ENCODE measurements at places on chromosomes 7 and 10.
A peak's percentile ranks its signal among the peaks of the same experiment; 100 is the strongest.

DNA sequence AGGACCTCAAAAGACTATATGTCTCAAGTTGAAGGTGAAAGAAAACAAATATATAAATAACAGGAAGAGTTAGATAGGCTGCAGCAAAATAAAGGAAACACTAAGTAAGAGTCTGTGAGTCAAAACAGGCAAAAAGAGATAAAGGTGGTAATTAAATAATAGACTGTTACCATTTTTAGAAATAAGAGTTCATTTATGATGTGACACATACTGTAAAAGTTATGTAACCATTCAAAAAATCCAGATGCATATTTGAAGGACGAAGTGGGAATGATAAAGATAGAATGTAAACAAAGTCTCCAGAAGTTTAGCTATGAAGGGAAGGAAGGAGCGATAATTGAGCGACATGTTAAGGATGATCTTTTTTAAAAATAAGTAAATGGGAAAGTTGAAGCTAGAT, 50.5 kb downstream of the HECTD2 start:
- DNase-seq, result no peak

DNA sequence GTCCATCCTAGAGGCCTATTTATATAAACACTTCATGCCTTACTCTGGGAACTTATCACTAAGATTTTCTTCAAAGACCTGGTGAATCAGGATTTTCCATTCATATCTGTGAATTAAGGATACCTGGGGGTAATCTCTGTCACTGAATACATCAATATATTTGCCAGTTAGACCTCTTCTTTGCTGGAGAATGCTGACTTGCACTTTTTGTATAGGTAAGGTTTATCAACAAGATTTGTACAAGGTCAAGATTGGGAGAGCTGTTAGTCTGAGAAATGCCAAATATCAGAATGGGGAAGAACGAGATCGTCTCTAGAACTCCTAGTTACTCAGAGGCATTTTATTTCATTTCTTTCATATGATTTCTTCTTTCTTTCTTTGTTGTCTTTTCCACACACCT, 1060.0 kb downstream of the NRG3 start:
- DNase-seq, result no peak

GRCh38 chr7:130804220-130804619, 70.2 kb upstream of the KLF14 start:
- no peak for DNase-seq

DNA sequence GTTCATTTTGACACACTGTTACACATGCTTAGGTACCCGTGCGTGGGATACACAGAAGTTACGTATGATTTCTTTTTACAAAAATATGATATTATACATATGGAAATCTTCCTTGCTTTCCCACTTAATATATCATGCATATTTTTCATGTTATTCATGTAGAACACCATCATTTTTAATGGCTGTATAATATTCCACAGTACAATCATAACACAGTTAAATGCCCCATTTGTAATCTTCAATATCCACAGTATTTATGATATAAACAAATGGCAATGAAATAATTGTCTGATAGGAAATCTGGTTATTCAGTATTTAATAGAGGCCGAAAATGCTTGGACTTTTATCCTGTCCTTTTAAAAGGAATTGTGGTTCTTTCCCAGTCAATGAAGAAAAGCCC, 23.2 kb downstream of the VIPR2 start:
- no peak for DNase-seq

GRCh38 chr7:38222481-38223096, 44.5 kb downstream of the STARD3NL start:
- peak; percentile 50 for DNase-seq

DNA sequence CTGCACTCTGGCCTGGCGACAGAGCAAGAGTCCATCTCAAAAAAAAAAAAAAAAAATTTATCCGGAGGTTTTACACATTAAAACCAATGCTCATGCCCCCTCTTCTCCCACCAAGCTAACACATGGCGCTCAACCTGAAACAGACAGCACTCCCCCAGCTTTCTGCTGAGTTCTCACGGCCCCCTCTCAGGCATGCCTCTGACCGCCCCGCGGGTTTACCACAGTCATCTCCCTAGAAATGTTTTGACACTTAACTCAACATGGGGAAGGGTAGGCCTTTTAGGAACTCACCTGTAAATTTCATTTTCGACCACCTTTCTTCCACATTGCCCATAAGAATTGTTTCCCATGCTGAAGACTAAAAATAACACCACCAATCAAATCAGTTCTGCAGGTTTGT, 9.3 kb downstream of the RCC1L start:
- no peak for DNase-seq

DNA sequence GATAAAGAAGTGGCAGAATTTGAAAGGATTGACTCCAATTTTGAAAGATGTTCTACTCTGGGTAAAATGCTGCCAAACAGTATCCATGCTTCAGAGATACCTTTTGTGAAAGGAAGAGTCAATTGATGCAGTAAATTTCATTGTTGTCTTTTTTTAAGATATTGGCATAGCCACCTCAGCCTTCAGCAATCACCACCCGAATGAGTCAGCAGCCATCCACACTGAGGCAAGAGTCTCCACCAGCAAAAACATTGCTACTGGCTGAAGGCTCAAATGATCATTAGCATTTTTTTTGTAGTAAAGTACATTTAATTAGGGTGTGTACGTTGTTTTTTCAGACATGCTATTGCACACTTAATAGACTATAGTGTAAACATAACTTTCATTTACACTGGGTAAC, 31.7 kb upstream of the CYP26C1 start:
- no peak for DNase-seq

GRCh38 chr7:72243329-72243728, 168.8 kb downstream of the CALN1 start:
- DNase-seq, result no peak

DNA sequence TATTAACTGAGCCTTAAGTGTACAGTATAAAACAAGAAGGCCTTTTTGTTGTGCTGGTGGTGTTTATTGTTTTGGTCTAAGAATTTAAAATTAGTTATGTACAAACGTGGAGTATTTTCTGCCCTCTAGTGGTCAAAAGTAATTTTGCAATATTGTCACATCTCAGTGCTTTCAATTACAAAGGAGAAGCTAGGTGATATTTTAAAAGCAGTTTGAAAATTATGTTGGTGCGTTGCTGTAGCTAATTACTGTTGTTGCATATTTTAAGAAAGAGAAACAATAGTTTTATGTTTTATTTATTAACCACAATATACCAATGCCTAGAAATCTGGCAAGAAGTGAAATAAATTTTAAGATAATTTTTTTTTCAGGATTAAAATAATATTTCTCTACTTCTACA, 11.4 kb downstream of the NPVF start:
- DNase-seq, result peak; percentile 64

GRCh38 chr7:116924741-116925140, 28.6 kb upstream of the ST7 start:
- no peak for DNase-seq

DNA sequence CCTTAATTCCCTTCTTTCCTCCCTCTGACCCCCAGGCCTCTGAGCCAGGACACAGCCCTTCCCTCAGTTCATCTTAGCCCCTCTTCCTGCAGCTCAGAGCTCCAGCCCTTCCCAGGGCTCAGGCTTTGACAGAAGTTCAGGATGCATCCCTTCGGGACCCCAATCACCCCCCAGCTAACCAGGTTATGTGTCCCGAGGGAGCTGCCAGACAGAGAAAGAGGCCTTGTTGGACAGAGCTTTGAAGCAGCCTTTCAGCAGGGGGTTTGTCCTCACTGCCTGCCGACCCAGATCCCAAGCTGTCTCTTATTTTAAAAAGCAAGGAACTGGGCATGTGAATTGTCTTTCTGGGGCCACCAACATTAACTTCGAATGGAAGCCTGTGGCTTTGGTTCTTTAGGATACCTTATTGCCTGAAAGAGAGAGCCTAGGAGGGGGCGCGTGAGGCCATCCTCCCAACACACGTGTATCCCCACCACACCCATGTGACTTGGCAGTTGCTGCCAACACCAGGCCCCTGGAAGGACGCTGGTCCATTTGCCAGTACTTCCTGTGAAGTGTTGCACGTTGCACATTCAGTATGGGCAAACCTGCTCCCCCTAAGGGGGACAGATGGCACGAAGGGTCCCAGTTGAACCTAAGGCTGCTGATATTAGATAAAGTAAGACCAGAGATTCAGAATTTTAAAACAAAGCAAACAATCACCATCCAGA, 858 bp downstream of the CCDC136 start:
- DNase-seq, result no peak

DNA sequence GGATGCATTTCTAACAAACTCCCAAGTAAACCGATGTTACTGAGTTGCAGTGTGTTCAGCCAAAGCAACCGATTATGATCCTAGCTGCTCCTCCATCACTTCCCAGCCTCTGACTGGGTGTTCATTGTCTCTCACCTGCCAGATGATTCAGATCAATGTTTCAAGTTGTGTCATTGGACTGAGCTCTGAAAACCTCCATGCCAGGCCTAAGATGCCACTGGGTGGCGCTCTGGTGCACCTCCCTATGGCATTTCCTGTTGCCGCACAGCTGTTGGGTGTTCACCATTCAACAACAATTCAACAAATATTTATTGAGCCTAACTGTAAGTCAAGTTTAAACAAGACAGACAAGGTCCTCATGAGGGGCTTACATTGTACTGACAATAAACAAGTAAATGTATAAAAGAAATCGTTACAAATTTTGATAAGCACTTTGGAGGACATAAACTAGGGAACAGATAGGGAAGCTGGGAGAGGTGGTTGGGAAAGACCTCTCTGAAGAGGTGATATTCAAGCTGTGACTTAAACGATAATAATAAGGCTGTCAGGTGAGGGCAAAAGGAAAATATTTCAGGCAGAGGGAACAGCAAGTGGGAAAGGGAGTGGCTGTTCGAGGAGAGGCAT, 22.8 kb downstream of the RGR start:
- DNase-seq, result no peak

- no peak for DNase-seq
These were observed 174.6 kb upstream of the ITGB1 start for GRCh38 chr10:33132626-33133025.

GRCh38 chr7:49883933-49884332, 110.5 kb downstream of the VWC2 start:
- DNase-seq, result no peak

DNA sequence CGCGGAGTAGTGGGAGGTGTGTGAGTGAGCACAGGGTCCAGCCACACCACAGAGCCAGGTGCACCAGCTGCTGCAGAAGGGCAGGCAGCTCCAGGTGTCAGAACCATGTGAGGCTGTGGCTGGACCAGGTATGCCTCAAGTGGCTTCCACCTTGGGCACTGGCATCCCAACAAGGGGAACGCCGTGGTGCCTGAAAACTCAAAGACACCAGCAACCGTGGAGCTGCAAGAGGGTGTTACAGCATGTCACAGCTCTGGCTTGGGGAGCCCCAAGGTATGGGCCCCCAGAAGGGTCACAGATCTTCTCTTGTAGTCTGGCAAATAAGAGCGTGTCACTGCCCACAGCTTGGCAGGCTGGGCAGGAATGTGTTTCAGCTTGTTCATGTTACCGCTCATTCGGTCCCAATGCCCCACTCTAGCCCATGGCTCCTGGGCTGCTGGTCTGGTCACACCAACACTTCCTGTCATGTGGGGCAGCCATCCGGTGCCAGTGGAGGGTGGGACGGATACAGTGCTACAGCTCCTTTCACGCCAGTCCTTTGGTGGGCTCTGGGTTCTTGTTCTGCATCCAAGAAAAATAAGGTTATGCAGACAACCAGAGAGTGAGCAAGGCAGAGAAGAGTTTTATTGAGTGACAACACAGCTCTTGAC, 29.8 kb downstream of the STRA8 start:
- no peak for DNase-seq

DNA sequence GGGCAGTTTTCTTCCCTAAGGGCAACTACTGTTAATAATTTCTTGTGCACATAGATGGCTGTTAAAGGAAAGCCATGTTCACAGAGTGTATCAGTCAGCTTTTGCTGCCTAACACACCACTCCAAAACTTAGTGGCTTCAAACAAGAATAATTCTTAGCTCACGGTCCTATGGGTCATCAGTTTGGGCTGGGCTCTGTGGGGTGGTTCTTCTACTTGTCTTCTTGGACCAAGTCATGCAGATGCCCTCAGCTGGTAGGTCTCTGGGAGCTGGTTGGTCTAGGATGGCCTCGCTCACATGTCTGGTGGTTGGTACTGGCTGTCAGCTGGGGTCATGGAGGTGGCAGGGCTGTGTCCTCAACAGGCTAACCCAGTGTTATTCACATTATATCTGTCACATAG, 39.6 kb downstream of the TBATA start:
- DNase-seq, result no peak

DNA sequence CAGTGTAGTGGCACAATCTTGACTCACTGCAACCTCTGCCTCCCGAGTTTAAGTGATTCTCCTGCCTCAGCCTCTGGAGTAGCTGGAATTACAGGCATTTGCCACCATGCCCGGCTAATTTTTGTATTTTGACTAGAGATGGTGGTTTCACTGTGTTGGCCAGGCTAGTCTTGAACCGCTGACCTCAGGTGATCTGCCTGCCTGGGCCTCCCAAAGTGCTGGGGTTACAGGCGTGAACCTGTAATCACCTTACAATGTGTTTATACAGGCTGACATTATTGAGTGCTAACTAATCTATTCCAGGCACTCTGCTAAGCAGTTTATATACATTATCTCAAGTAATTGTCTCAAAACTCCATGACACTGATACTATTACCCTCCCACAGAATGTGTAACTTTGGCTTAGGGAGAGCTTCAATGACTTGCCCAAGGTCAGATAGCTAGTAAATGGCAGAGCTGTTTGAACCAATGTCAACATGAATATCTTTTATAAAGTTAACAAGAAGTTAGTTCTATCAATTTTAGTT, 36.8 kb downstream of the KIFBP start:
- DNase-seq, result no peak

GRCh38 chr7:8627325-8627724, 193.9 kb downstream of the NXPH1 start:
- peak; percentile 84 for DNase-seq

- DNase-seq, result no peak
These were observed 183.3 kb downstream of the STK31 start for GRCh38 chr7:23893176-23893941.

- no peak for DNase-seq
These were observed 40.7 kb upstream of the ELN start for GRCh38 chr7:73987298-73987697.

DNA sequence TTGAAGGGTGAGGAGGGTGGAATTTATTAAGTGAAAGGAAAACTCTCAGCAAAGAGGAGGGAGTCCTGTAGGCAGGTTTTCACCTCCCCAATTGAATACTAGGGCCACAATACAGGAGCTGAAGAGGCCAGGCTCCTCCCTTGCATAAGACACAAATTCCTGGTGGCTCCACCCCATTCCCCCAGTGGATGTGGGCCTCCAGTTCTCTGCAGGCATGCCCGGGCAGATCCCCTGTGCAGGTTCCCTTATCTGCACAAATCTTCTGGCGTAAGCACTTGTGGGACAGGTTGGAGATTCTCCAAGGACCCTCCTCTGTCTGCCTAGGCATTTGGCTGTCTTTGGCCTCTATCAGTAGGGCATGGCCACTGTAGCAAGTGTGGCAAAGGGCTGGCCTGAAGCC, 847.1 kb upstream of the MBL2 start:
- no peak for DNase-seq

GRCh38 chr7:124701955-124702354, 63.6 kb downstream of the GPR37 start:
- DNase-seq, result no peak

- peak; percentile 25 for DNase-seq
These were observed 9.2 kb downstream of the IKZF5 start for GRCh38 chr10:122999347-122999746.
